Aortic smooth muscle cell (primary cell): ENCODE measurements at places on chromosomes 2 and 18. TPM values are rescaled to one million over a fixed set of nuclear protein-coding genes. Genes with fewer than 3 reads are reported as not detected.

GLS gene
- 129 and 204 TPM in 2 replicates for total RNA-seq

ZNF396 gene
- 3.0 and 3.2 TPM in 2 replicates for total RNA-seq

NEUROD1 gene
- total RNA-seq, result not detected in 2 replicates

NYAP2 gene
- total RNA-seq, result not detected in 2 replicates

AQP4 gene
- not detected in 2 replicates for total RNA-seq

G6PC2 gene
- not detected in 2 replicates for total RNA-seq

INO80D gene
- total RNA-seq, result 5.3 and 7.3 TPM in 2 replicates

CETN1 gene
- total RNA-seq, result not detected in 2 replicates

MAL gene
- total RNA-seq, result not detected in 2 replicates

DSG1 gene
- not detected in 2 replicates for total RNA-seq

MYO5B gene
- 0.06 and 0.13 TPM in 2 replicates for total RNA-seq

SCN7A gene
- total RNA-seq, result not detected in 2 replicates

OTOS gene
- not detected in 2 replicates for total RNA-seq

SNORC gene
- 0.66 and 0.93 TPM in 2 replicates for total RNA-seq

ST8SIA5 gene
- under 0.01 TPM in 2 replicates for total RNA-seq
